Ecto neural progenitor cell (in vitro differentiated cells): ENCODE measurements at places on chromosomes 5 and 9.

DNA sequence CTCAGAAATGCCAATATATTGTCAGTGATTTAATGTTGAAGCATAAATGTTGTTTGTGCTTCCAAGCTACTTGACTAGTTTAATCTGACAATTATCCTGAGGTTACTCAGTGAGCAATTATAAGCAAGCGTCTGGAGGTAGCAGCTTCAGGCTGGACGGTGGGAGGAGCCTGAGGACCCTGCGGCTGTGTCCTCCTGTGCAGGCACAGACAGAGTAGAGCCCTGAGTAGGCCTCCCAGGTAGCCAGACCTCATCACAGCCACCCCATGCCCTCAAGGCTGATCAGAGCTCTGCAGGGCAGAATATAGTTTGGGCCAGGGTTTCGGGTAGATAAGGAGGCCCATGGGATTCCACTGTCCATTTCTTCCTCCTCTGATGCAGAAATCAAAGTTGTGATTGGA is 153.6 kb downstream of the DRD1 start:
- no peak for DNase-seq

- no peak for DNase-seq
These were observed 8.2 kb upstream of the AGPAT2 start for GRCh38 chr9:136695435-136695895.

GRCh38 chr5:23419115-23419514 is 88.3 kb upstream of the PRDM9 start:
- DNase-seq, result no peak

GRCh38 chr9:85200726-85201404 is 531.3 kb downstream of the NTRK2 start:
- no peak for DNase-seq

GRCh38 chr5:9547122-9547947 is 1.5 kb upstream of the SEMA5A start:
- peak; percentile 54 for DNase-seq

GRCh38 chr5:179420476-179420875 is 75.2 kb upstream of the ADAMTS2 start:
- no peak for DNase-seq

DNA sequence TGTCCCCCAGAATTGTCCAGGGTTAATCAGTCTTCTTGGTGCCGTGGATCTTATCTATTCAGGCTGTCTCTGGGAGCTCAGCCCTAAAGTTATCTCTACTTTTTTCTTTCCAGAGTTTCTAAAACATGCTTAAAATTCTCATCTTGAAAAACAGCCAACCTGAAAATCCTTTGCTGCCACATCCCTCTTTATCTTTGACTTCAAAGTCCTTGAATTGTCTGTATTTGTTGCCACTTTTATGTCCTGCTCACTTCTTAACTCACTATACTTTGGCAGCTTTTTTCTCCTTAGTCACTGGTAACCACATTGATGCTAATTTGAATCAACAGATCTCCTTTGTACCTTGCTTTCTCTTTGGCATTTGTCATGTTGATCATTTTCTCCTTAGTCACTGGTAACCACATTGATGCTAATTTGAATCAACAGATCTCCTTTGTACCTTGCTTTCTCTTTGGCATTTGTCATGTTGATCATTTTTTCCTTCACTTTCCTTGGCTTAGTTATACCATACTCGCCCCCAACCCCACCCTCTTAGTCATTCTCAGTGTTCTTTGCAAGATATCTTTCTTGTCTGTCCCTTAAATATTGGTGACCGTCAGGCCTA is 8.5 kb downstream of the DMXL1 start:
- no peak for DNase-seq

GRCh38 chr5:109959652-109960051 is 269.9 kb downstream of the MAN2A1 start:
- DNase-seq, result no peak

- no peak for DNase-seq
These were observed 285.6 kb downstream of the PRR16 start for GRCh38 chr5:120749737-120750136.

GRCh38 chr9:26870292-26870691 is 22.3 kb downstream of the CAAP1 start:
- DNase-seq, result no peak

- DNase-seq, result peak; percentile 55
These were observed 383.2 kb upstream of the SGCD start for GRCh38 chr5:155943516-155944407.

GRCh38 chr9:79610019-79610631 is 38.4 kb downstream of the TLE4 start:
- DNase-seq, result peak; percentile 64

DNA sequence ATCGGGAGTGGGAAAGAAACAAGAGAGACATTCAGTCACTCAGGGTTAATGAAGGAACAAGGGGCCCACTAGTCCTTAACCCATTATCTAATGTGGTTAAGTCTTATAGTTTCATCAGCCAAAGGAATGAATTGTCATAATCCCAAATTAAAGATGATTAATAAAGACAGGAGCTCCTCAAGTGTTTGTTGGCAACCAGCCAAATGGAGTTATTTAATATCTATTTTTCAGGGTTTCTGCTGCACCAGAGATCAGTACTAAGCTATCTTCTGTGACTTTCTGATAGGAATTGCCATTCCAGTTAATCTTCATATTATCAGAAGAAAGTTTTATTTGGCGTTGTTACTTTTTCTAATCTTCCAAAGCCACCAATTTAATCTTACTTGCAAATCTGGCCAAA is 34.0 kb upstream of the FCHO2 start:
- no peak for DNase-seq

GRCh38 chr5:132411304-132412013 is 41.9 kb downstream of the SLC22A5 start:
- DNase-seq, result no peak

- DNase-seq, result no peak
These were observed 2.5 kb upstream of the BASP1 start for GRCh38 chr5:17214893-17215292.

GRCh38 chr9:130829762-130830161 is 5.3 kb upstream of the ABL1 start:
- DNase-seq, result no peak
